ENCODE measurements at places on chromosomes 3 and 15. TPM values are rescaled to one million over a fixed set of nuclear protein-coding genes. Genes with fewer than 3 reads are reported as not detected.
A peak's percentile ranks its signal among the peaks of the same experiment; 100 is the strongest.

STX19 gene
- not detected for total RNA-seq

GOLGA8T gene
- total RNA-seq = 0.16 TPM

GATM gene
- total RNA-seq = 150 TPM

DNA sequence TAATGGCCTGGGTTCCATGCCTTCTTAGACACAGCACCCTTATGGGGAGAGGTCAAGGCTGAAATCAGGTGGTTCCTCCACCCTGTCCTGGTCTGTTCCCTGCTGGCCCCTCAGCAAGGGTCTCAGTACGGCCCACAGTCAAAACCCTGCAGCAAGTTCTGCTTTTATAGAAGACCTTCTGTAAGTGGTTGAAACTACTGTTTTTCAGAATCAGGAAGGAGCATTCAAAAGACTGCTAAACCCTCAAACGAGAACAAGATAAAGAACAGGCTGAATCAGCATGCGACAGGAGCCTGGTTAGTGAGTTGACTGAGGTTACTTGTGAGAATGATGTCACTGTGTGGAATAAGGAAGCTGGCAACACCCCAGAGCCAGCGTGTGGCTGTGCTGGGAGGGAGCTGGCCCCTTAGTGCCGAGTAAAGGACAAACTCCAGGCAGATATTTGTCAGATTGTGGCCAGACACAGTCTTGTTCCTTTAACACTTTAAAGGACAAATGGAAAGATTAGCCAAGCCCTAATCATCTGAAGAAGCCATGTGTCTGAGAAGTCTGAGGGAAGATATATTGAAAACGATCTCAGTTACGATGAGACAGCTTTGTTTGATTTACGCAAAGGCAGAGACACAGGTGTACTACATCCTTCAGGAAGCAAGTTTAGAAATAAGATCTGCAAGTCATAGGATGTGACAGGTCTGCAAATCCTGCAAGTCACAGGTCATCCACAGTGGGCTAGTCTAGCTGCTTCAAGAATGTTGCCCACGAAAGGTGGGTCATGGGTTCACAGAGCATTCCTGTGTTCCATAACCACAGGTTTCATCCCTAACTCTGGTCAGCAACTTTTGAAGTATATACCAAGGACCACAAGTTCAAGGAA, 54.0 kb downstream of the B3GNT5 start:
- peak; percentile 11 for DNase-seq

DNA sequence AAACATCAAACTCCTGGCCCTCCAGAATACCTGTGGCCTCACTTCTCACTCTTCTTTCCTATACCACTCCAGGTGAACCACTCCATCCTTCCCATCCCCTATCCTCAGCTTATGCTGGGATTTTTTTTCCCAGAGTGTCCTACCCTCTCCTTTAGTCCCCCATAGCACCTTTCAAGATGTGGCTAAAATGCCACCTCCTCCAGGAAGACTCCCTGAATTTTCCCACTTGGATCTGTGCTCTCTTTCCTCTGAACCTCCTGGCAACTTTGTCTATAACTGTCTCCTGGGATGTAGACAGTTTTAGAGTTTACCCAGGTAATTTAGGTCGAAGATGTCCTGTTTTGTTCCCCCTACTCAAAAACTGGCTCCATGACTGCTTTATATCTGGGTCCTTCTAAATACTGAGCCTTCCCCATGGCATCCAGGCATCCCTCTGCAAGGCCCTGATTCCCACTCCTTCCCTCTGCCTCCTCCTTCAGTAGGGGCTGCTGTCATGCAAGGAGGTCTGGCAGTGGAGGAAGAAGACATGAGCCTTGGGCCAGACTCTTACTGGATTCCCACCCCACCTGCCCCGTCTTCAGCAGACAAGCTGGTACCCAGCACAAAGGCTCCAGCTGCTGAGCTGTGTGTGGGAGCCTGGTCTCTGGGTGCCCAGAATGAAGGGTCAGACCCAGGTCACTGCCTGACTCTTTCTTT, 161.5 kb downstream of the SMAD6 start:
- DNase-seq = no peak

- DNase-seq = no peak
Measured at GRCh38 chr15:76208786-76209424, 102.4 kb downstream of the ETFA start.

DNA sequence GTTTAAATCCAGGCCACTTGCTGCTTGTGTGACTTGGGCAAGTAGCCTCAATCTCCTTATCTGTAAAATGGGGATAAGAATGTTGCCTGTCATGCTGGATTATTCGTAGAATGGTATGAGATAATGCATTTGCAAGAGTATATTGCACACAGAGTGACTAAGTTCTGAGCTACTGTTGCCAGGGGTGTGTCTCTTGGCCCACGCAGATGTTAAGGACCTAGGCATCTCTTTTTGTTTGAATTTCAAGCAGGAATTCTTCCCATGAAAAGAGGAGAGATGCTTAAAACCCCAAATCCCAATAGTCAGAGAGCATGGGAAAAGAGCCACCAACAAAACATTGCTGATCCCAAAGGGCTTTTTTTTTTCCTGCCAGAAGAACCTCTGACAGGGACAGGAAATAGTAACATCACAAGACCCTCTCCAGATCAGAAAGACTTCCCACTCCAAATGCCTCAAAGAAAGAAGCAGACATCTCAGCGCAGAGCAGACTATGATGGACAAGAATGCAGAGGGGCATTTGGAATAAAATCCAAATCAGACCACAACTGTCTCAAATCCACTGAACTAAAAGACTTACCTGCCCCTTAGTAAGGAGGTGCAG, 90.5 kb downstream of the MRPL46 start:
- no peak for DNase-seq

GRCh38 chr15:87401973-87402372, 854.6 kb downstream of the NTRK3 start:
- DNase-seq = no peak
